ENCODE measurements at places on chromosomes 5 and 9.
A peak's percentile ranks its signal among the peaks of the same experiment; 100 is the strongest.

- DNase-seq, result no peak
Measured at GRCh38 chr5:174675916-174676315, 48.5 kb upstream of the MSX2 start.

DNA sequence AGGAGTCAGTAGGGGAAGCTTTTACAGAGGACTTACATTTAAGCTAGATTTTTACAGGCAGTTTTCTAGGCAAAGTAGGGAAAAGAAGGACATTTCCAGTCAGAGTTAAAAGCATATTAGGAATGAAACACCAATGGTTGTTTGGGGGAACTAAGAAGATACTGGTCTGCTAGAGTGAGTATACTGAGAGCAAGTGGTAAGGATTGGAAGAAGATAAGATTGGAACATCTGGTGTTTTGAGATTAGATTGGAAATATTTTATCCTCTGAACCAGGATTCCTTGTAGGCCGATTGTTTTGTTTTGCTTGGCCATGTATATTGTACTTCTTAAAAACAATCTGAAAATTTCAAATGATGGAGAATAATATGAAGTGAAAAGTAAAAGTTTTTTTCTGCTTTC, 7.7 kb downstream of the FBXO38 start:
- no peak for DNase-seq

DNA sequence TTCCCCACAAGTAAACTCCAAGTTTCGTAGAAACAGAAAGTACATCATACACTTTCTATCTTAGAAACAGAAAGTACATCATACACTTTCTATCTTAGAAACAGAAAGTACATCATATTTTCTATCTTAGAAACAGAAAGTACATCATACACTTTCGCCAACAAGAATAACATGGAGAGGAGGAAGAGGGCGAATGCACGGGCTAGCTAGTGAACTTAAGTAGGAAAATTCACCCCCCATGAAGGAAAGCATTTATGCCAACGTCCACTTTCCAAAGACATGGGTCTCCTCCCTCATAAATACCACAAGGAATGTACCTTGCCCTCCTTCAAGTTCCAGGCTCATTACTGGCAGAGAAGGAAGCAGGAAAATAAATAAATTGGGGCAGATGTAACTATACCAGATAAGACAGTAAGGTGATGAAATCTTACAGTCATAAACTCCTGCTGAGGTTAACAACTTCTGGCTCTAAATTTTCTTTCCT, 64.7 kb downstream of the FRMD3 start:
- DNase-seq, result no peak

- peak; percentile 76 for DNase-seq
Measured at GRCh38 chr5:181223729-181224389, 778 bp downstream of the TRIM41 start.

DNA sequence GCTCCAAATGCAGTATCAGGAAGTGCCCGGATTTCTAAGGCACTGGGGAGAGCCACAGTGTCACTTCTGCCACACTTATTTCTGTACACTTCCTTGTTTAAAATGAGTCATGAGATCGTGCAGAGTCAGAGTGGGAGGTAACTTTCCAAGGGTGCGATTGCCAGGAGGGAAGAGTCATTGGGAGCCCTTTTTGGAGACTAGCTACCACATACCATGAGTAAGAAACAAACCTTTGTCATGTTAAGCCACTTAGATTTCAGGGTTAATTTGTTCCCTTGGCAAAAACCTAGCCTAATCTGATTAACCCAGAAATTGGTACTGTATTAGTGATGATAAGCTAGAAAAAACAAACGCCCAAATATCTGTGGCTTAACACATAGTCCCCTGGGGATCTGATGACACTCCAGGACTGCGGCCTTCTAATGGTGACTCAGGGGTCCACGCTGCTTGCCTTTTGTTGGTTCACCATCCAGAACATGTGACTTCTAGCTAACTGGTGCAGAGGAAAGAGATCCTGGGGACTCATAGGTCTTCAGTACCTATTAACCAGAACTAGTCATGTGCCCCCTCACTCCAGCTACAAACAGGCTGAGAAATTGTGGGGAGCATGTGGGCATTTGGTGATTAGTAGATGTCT, 48.6 kb upstream of the TLE1 start:
- DNase-seq, result no peak

DNA sequence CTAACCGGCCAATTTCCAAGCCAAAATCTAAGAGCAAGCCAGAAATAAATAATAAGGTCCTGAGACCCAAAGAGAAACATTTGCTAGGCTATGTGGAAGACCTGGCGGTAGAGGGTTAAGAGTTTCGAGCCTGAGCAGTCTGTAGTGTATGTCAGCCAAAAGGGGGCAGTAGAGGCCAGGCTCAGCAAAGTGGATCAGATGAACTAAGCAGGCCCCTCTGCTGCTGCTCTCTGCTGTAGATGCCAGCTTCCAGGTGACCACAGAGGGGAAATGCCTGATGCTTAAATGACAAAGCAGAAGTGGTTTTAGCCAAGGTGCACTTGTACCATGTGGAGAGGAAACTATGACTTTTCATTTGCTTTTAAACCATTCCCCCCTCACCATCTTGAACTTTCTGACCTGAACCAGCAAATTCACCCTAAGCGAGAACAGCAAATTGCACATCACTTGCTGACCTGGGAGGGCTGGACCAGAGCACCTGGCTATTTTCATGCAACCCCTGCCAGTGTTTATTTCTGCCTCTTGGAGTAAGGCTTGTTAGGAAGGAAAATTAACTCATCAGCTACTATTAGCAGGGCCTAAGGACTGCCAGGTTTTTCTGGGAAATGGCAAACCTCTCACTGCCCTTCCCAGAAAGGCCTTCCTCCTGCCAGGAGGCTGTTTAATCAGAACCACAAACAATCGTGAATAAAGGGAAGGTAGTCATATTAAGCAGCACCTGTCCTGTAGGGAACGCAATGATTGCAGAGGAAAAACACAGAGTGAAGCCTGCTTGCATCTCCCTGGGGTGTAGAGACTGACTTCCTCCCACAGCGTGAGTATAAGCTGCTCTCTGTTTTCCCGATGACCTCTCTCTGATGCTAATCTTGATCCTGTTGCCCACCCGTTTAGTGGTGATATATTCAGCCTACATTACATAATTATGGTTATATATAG, 818.2 kb downstream of the TLR4 start:
- peak; percentile 23 for DNase-seq

DNA sequence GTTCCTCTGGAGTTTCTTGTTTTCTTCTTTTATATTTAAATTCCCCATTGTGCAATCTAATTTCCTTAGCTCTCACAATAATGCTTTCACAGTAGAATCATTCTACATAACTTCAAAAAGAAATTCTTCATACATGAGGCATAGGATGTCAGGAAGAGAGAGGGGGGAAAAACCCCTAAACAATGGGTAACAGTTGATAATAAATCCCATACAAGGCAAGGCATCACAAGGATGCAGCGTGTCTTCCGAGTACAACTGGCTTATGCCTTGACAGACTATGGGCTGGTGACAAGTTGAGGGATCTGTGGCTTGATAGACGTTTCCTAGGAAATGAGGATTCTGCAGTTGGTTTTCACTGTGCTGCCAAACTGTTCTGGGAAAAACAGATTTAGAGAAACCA, 247.4 kb downstream of the ARL15 start:
- DNase-seq, result no peak

- DNase-seq, result no peak
Measured at GRCh38 chr9:68497629-68498028, 43.1 kb downstream of the TMEM252 start.

DNA sequence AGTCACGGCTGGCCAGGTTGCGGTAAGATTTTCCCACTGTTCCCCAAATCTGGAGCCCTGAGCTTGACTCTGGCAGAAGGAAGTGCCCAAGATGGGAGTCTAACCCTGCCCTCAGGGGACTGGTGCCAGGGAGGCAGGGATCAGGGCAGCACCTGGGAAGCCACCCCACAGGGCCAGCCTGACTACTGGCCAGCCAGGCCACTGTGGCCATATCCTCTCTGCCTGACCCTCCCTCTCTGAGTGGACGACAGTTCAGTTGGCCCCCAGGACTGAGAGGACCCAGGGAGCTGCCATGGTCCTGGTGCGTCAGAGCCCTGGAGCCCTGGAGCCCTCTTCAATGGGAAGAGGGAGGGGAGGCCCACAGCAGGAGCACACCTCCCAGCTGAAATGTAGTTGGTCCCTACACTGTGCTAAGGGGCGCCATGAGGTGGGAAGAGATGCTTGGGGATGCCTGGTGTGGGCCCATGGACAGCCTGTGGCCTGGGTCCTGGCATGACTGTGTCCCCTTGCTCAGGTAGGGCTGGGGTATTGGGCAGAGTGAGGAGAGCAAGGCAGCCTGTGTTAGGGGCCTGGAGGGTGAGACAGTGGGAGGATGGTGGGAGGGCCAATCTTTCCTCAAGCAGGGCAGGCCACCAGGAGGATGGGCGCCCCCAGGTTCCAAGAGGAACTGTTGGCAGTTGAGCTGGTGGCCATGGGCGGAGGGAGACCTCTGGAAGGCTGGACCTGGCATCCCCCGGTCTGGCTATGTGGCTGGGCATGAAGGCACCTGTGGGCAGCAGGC, 81.1 kb downstream of the PHF2 start:
- no peak for DNase-seq

GRCh38 chr9:12815888-12816287, 41.1 kb downstream of the LURAP1L start:
- DNase-seq, result no peak

- no peak for DNase-seq
Measured at GRCh38 chr5:133930061-133930812, 38.2 kb downstream of the C5orf15 start.

- no peak for DNase-seq
Measured at GRCh38 chr9:114484215-114484853, 20.9 kb downstream of the WHRN start.

GRCh38 chr5:114988096-114988495, 181.6 kb downstream of the TRIM36 start:
- DNase-seq, result no peak

GRCh38 chr5:130652176-130652575, 512.9 kb downstream of the HINT1 start:
- no peak for DNase-seq

DNA sequence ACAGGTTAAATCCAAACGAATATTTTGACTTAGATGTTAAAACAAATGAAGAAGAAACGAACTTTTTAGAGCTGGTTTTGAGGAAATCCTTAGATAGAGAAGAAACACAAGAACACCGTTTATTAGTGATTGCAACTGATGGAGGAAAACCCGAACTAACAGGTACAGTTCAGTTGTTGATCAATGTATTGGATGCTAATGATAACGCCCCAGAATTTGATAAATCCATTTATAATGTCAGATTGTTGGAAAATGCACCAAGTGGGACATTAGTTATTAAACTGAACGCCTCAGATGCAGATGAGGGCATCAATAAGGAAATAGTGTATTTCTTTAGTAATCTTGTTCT, 842 bp downstream of the PCDHA5 start:
- no peak for DNase-seq

DNA sequence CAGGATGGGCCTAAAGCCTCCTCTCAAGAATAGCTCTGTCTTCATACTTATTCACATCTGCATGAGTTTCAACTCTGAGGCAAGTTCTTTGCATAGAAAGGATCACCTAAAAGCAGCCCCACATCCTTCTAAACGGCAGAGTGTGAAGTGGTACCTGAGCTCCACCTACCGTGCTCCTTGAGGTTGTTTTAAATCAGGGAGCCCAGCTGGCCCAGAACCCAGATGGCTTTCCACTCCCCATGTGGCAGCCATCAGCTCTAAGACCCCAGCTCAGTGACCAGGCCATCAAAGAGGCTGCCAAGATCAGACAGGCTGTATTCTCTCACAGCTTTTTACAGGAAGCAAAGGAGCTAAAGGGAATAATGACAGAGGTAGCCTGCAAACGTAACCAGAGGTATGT, 299.3 kb downstream of the RASEF start:
- DNase-seq, result no peak

- DNase-seq, result no peak
Measured at GRCh38 chr9:93045521-93045920, 13.0 kb upstream of the SUSD3 start.

DNA sequence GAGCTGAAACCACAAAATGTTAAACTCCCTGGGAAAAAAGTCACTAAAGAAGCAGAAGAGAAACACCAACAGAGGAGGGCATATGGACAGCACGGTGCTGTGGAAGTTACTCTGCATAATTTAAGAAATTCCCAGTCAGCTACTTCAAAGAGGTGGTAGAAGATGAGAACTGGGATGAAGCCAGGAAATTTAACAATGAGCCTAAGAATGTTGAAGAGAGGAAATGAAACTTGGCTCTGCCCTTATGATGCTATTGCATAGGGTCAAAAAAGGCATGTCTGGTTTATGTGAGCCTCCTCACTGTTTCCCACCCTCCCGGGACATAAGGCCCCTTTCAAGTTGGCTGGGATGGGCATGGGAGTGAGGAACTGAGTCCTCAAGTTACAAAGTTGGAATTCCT, 25.4 kb upstream of the SNX18 start:
- no peak for DNase-seq

DNA sequence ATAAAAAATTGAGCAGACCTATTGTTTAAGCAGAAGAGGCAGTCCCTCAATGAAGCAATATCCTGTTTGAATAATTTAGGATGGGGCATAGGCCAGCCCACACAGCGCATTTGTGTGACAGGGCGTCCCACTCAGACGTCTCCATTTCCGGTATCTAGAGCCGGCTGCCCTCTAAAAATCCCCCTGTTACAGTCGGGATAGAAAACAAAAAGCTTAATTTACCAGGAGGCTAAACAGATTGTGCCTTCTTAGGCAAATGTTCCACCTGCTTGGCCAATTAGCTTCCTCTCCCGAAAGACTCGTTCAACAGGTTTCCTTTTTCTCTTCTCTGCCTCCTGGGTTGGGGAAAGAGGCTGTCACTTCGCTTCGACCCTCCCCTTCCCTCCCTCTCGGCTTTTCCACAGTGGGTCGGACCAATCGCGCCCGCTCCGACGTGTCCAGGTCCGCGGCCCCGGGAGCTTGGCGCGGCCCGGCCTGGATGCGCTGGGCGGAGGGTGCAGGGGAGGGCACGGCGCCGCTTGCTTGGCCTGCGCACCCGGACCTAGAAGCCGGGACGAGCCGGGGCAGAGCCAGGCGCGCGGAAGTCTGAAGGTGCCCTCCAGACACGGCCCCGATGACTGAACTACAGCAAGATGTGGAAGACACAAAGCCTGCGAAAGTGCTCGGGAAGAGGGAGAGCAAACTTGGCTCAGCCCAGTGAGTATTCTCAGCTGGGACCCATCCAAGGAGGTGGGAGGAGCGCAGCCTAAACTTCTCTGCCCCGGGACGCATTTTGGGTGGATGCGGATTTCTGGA, at the start of gene GRAMD2B:
GRAMD2B (plus strand) TSS at position 416 of the 795 bp plus-strand sequence; CDS start at position 614, 198 bp downstream.
- DNase-seq, result peak; percentile 94

GRCh38 chr5:128341056-128341455, 197.0 kb downstream of the FBN2 start:
- DNase-seq, result no peak

GRCh38 chr5:113031104-113031503, 54.5 kb downstream of the DCP2 start:
- DNase-seq, result no peak
